ENCODE measurements at places on chromosomes 12 and 14. TPM values are rescaled to one million over a fixed set of nuclear protein-coding genes. Genes with fewer than 3 reads are reported as not detected.
A peak's percentile ranks its signal among the peaks of the same experiment; 100 is the strongest.

AICDA gene
- total RNA-seq: not detected

TMEM121 gene
- total RNA-seq: 27.5 TPM

PCED1B gene
- total RNA-seq: 1.0 TPM

PIK3C2G gene
- not detected for total RNA-seq

KERA gene
- not detected for total RNA-seq

CLEC1B gene
- total RNA-seq: not detected

BAZ2A gene
- 43.0 TPM for total RNA-seq

SLC5A8 gene
- not detected for total RNA-seq

DNA sequence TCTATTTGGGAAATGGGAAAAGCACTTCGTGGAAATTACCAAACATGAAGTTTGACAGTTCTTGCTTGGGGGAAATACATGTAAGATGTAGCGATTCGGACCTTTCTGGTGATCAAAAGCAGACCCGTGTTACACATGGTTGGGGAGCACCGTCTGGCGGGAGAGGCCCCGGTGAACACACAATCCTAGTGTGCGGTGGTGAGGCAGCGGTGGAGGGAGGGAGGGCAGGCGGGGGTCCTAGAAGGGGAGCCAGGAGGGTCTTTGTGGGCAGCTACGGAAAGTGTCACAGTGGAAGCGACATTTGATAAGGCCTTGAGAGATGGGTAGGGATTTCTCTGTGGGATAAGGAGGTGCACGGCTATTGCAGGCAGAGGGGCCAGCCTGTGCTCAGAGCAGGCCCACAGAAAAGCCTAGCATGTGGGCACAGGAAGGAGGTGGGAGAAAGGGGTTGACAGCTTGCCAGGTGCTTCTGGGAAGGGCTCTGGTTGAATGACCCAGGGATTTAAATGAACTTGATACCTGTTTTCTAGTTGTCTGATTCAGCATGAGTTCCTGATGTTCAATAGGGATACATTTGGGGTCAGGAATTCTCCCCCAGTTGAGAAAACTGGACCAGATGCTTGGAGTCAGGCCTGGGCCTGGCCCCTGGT, 7.2 kb downstream of the MVK start:
- no peaks in the 10 kb centered on the region for H3K27me3 ChIP-seq
- H3K36me3 ChIP-seq: peaks cover 35% of the 10 kb centered on the region
- DNase-seq: no peak
- no peaks in the 10 kb centered on the region for H3K4me1 ChIP-seq

DNA sequence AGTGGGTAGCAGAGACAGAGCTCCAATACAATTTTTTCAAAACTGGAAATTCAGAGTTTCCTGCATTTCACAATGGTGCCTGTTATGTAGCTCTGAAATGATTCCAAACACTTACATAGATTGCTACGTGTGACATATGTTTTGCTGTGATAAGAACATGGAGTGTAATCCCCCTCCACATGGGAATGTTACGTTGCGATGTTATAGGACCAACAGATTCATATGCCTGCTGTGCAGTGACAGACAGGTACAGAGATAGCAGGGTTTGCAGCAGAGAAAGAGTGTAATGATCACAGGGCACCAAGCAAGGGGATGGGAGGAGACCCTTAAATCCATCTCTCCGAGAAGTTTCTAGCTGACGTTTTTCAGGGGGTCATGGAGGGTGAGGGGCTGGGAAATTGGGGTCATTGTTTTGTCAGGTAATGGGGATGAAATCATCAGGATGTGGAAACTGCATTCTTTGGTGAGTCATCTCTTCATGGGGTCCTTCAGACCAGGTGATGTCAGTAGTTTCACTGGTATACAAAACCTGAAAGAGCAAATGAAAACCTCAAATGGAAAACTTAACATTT, 76.6 kb upstream of the OSBPL8 start:
- peaks cover 49% of the 10 kb centered on the region for H3K4me1 ChIP-seq
- H3K27ac ChIP-seq: peak overlapping the region; percentile 87
- DNase-seq: peak; percentile 74
- no peaks in the 10 kb centered on the region for H3K36me3 ChIP-seq
- no peak overlapping the region for H3K4me3 ChIP-seq

- H3K27me3 ChIP-seq: no peaks in the 10 kb centered on the region
- H3K36me3 ChIP-seq: peaks cover 8% of the 10 kb centered on the region
- no peak for DNase-seq
- H3K4me1 ChIP-seq: peaks cover 6% of the 10 kb centered on the region
Measured at GRCh38 chr12:122028905-122029560, 7.3 kb downstream of the BCL7A start.

GRCh38 chr12:100332852-100333251, 24.0 kb upstream of the SLC17A8 start:
- no peak overlapping the region for H3K27ac ChIP-seq
- H3K4me1 ChIP-seq: no peaks in the 10 kb centered on the region
- DNase-seq: no peak

DNA sequence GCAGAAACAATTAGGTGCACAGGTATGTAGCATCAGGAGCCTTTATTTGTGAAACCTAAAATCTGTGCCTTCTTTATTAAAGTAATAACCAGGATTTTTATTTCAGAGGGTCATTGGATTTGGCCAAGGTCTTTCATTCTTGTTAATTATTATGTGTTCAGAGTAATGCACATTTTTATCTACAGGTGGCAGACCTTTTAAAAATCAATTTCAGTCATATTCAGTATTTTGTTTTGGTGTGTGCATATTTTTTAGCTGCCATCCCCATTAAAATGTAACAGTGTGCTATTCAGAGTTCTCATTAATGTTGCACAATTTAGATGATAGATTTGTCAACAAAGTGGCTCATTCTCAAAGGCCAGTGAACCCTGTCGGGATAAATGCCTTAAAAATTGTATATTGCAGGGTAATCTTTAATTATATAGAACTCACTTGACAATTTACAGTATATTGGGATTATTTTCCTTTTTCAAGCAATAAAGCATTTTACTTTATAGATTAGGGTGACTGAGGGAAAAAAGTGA, 319.3 kb upstream of the SOX5 start:
- peaks cover 5% of the 10 kb centered on the region for H3K27me3 ChIP-seq
- DNase-seq: no peak
- H3K4me1 ChIP-seq: no peaks in the 10 kb centered on the region

DNA sequence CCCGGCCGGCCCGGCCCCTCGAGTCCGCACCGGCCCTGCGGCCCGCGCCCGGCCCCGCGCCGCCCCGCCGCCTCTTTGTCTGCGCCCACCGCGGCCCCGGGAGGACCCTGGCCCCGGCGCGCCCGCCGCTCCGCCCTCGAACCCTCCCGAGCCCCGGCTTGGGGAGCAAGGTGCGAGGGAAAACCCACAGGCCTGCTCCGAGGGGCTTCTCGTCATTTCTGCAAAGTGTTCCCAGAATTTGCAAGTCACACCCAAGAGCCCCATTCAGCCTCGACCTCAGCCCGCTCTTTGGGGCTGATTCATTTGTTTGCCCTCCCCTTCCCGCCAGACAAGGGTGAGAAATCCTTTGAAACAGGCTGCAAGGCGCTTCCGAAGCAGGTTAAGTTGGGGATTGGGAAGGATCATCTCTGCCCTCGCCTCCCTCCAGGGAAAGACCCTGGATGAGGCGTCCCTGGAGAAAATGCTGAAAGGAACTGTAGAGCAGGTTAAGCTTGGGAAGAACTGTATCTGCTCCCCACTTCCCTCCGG, 325 bp upstream of the CLIP1 start:
- DNase-seq: peak; percentile 77
- no peaks in the 10 kb centered on the region for H3K36me3 ChIP-seq
- peaks cover 40% of the 10 kb centered on the region for H3K4me1 ChIP-seq
- no peaks in the 10 kb centered on the region for H3K27me3 ChIP-seq

GRCh38 chr12:104175726-104176247, 37.8 kb upstream of the NFYB start:
- H3K27me3 ChIP-seq: no peaks in the 10 kb centered on the region
- peaks cover 11% of the 10 kb centered on the region for H3K4me1 ChIP-seq
- H3K36me3 ChIP-seq: no peaks in the 10 kb centered on the region
- no peak for DNase-seq
- no peak overlapping the region for H3K4me3 ChIP-seq

- no peak for DNase-seq
- no peak overlapping the region for H3K27ac ChIP-seq
- no peak overlapping the region for H3K4me3 ChIP-seq
- no peaks in the 10 kb centered on the region for H3K27me3 ChIP-seq
- H3K4me1 ChIP-seq: peaks cover 56% of the 10 kb centered on the region
- no peaks in the 10 kb centered on the region for H3K36me3 ChIP-seq
Measured at GRCh38 chr12:65529771-65530435, 251.4 kb downstream of the MSRB3 start.

- H3K27me3 ChIP-seq: no peaks in the 10 kb centered on the region
- H3K4me1 ChIP-seq: peaks cover 13% of the 10 kb centered on the region
- H3K27ac ChIP-seq: no peak overlapping the region
- no peak for DNase-seq
Measured at GRCh38 chr12:88597365-88597764, 17.1 kb upstream of the KITLG start.

- no peak for DNase-seq
- H3K4me1 ChIP-seq: no peaks in the 10 kb centered on the region
- H3K27me3 ChIP-seq: peaks cover 8% of the 10 kb centered on the region
- H3K36me3 ChIP-seq: no peaks in the 10 kb centered on the region
- H3K4me3 ChIP-seq: no peak overlapping the region
- H3K27ac ChIP-seq: no peak overlapping the region
Measured at GRCh38 chr14:28975084-28975483, 208.5 kb downstream of the FOXG1 start.

GRCh38 chr12:64461634-64462414, 9.9 kb downstream of the TBK1 start:
- DNase-seq: no peak
- no peak overlapping the region for H3K4me3 ChIP-seq
- H3K27me3 ChIP-seq: no peaks in the 10 kb centered on the region
- no peak overlapping the region for H3K27ac ChIP-seq

- no peaks in the 10 kb centered on the region for H3K27me3 ChIP-seq
- no peak for DNase-seq
- H3K4me1 ChIP-seq: no peaks in the 10 kb centered on the region
Measured at GRCh38 chr12:123961585-123962345, 10.9 kb downstream of the CCDC92 start.

GRCh38 chr12:105330931-105331804, 677 bp downstream of the C12orf75 start:
- H3K36me3 ChIP-seq: no peaks in the 10 kb centered on the region
- peak overlapping the region; percentile 86 for H3K4me3 ChIP-seq
- peak overlapping the region; percentile 35 for H3K27ac ChIP-seq
- peaks cover 46% of the 10 kb centered on the region for H3K4me1 ChIP-seq
- DNase-seq: peak; percentile 19

DNA sequence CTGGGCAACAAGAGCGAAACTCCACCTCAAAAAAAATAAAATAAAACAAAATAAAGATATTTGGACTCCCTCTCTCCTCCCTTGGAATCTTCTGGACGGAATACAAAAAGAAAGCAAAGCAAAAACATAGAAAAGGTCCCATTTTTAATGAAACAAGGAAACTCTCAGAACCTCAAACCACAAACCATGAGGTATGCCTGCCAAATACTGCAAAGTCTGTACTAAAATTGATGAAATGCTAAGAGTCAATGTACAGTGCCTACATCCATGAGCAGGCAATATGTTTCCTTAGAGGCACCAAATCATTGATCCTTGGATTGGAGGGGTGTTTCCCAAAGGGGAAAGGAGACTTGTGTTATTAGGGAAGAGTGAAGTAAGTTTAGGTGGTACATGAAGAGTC, 8.2 kb upstream of the RPS6KA5 start:
- H3K27ac ChIP-seq: no peak overlapping the region
- no peak overlapping the region for H3K4me3 ChIP-seq
- H3K27me3 ChIP-seq: no peaks in the 10 kb centered on the region
- H3K36me3 ChIP-seq: no peaks in the 10 kb centered on the region
- H3K4me1 ChIP-seq: no peaks in the 10 kb centered on the region

GRCh38 chr12:21973221-21973620, 32.0 kb upstream of the ABCC9 start:
- no peak overlapping the region for H3K4me3 ChIP-seq
- no peaks in the 10 kb centered on the region for H3K27me3 ChIP-seq
- no peaks in the 10 kb centered on the region for H3K4me1 ChIP-seq
- no peak for DNase-seq
- no peaks in the 10 kb centered on the region for H3K36me3 ChIP-seq
- no peak overlapping the region for H3K27ac ChIP-seq

DNA sequence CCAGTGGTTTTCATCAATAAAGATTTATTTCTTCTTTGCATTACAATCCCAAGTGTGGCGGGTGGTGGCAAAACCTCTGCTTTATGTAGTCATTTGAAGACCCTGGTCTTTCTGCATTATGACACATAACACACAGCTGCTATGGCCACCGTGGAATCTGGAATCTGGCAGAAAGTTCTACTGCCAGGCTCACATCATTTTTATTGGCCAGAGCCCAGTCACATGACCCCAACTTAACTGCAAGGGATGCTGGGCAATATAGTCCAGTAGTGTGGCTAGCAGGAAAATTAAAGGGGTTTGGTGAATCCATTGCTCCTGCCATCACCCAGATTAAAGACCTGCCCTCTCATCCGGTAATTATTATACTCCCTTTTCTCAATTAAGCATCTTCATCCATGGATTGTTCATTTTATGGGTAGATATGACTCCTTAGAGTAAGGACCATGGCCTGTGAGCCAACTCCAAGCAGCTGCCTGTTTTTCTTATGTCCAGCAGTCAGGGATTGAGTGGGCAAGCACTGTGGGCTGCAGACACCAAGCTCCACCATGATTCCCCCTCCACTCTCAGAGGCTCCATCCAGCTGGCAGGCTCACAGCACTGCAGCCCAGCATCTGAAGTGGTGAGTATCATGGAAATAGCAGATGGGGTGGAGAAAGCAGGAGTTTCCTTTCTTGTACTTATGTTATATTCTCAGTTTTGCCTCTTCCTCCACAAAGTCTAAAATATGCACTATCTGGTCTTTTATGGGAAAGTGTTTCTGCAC, 1030.7 kb downstream of the AACS start:
- H3K4me3 ChIP-seq: no peak overlapping the region
- DNase-seq: no peak
- peaks cover 6% of the 10 kb centered on the region for H3K27me3 ChIP-seq
- H3K36me3 ChIP-seq: no peaks in the 10 kb centered on the region
- H3K27ac ChIP-seq: no peak overlapping the region

DNA sequence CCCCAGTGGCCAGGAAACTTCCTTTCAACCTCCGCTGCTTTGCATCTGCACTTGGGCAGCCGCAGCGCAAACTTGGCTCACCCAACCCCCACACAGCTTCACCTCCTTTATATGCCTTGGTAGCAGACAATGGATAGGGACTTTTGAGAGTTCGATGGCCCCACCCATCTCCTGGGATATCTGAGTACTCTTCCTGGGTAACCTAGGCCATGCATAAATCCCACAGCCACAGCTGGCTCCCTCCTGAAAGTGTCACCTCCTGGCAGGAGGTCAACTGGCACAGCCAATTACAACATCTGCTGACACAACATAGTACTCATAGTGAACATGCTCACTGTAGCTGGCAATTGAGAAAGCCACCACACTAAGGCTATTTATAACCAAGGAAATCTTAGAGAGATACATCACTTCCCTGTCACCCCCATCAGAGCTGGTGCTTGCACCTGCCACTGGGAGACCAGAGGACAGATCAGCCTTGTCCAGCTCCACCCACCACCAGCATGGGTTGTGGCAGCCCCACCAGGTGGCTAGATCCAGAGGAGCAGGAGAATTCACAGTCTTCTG, 410.0 kb downstream of the SYT1 start:
- H3K4me3 ChIP-seq: no peak overlapping the region
- no peaks in the 10 kb centered on the region for H3K36me3 ChIP-seq
- no peak for DNase-seq
- H3K27ac ChIP-seq: no peak overlapping the region
- H3K4me1 ChIP-seq: no peaks in the 10 kb centered on the region
- H3K27me3 ChIP-seq: no peaks in the 10 kb centered on the region
